ENCODE measurements at places on chromosomes 2 and 18.

DNA sequence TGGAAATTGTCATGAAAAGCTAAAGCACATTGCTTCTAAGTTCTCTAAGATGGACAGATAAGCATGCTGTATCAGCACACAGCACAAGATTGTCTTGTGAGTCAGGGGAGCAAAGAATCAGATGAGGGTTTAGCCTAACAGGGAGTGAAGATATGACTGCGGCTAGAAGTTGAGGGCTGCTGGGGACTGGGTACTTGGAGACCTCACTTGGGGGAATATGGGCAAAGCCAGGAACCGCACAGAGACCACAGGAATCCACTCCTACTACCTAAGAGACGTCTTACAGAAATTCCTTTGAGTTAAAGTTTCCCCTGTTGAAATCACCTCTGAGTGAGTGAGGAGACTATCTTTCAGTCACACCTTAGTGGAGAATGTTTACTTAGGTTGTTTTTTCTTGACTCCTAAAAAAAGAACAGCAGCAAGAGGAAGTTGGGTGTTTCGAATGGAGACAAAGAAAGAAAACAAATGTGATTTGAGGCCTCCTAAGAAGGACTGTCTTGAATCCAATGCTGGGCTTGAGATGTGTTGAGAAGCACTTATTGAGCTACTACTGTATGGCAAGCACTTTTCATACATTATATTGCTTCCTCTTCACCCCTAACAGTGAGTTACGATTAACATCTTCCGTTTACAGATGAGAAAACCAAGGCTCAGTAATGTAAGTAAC is 100.7 kb downstream of the ANKRD44 start:
- DNase-seq = peak; percentile 78

- no peak for DNase-seq
Measured at GRCh38 chr2:115572746-115573145, 1130.3 kb downstream of the DPP10 start.

DNA sequence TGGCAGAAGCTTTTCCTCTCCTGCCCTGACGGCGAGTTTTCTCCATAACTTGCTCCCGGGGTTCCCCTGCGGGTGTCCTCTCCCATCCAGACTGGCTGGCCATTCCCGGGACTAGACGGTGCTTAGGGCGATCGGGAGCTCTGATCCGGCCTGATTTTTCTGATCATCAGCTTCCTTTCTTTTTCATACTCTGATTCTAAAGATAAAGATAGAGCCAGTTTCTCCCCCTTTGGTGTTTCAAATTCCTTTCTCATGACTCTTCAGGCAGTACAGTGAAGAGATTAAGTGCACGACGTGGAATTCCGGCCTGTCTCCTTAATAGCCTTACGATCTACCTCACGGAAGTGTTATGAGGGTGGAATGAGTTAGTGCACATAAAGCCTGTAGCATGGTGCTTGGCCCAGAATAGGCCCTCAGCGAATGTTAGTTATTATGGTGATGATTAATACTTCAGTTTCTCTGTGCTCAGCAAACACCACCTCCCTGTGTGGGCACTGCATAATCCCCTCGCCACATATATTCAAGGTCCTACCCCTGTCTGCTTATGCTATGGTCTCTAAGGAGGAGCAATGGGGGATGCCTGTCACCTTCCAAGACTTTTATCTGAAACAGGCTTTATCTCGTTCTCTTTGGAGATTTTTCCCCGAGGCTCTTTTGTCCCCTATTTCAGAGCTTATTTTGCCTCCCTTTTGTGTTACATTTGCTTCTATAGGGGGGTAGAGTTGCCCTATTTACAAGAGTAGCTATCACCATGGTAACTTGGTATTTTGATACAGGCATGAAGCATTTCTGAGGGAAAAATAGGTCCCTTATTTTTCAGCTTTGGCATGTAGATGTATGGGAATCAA is 254.8 kb downstream of the CDH2 start:
- no peak for DNase-seq

GRCh38 chr2:22894761-22895160 is 490.2 kb upstream of the KLHL29 start:
- DNase-seq = no peak

DNA sequence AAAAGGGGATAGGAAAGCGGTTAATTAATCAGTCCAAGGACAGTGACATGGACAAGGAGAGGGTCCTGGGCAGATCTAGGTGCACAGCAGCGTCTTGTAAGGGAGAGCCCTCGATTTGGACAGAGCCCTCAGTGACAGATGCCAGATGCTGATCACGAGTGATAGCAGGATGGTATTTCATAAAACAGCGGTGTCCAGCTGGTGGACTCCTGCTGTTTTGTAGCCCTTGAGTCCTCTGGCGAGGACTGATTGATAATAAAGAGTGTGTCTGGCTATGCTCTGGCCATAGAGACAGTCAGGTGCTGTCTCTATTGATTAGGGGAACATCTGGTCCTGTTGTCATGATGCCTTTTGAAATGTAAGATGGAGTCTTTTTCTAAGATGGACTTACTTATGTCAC is 180.7 kb downstream of the NCK2 start:
- DNase-seq = no peak

DNA sequence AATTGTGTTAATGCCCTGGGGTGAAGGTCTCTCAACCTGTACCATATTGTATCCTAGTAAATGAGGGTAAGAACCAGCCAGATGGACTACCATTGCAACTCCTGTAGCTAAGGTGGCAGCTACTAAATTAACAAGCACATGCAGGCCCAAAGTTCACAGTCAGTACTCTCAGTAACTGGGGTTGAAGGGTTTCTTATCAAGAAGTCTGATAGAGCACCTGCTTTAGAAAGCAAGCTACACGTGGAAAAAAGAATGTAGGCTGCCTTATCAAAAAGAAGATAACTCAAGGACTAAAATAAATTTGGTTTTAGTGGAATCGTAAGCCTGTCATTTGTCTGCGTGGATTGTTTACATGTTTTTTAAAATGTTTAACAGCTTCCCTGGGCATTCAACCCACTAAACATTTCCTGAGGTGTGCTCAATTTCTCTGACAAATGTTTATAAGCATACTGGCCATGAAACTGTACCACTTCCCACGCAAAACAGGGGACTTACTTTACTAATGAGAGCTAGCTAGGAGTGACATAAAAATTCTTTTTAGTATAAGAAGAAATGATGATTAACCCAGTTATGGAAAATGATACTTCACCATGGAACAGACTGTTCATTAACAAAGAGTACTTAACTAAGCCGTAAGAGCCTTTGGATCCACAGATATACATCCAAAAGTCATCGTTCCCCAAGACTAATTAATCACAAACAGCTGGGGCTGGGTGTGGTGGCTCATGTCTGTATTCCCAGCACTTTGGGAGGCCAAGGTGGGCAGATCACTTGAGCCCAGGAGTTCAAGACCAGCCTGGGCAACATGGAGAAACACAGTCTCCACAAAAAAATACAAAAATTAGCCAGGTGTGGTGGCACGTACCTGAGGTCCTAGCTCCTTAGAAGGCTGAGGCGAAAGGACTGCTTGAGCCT is 36.5 kb downstream of the LPIN2 start:
- DNase-seq = no peak

DNA sequence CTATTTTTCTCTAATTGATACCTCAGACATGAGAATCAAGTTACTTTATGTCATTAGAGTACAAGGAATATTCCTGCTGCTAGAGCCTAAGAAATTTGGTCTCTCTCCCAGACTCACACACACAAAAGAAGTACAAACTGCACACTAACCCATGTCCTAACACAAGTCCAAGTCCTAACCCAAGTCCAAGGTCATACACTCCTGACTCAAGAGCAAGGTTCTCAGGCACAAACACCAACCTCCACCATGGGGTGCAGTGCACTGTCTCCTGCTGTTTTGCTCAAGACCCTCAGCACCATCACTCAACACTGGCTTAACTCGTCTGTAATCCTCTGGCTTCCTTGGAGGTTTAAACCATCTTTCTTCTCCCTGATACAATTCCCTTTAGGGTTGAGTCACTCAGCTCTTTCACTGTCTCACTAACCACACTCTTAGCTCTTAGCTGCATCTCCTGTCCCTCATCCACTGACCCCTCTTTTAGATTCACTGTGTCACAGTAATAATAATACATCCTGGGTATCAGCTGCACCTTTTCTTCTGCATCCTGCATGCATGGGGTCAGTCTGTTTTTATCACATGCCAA is 129.8 kb downstream of the BCL2L11 start:
- DNase-seq = no peak

- DNase-seq = no peak
Measured at GRCh38 chr2:230871361-230872150, 6.8 kb downstream of the ITM2C start.

DNA sequence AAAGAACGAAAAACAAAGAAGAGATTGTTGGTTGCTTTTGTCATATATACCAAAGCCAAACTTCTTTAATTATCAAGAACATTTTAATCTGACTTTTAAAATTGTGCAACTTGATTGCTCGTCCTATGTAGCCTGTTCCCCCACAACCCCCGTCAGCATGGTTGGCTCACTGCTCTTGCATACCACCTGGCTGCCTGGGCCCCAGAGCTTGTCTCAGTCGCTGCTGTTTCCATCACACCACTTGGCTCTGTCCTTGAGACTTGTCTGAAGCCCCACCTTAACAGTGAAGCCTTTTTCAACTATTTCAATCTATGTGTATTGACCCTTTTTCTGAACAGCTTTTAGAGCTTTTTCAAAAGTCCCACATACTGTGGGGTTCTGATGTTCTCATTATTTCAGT is 270.8 kb downstream of the ZNF407 start:
- no peak for DNase-seq

DNA sequence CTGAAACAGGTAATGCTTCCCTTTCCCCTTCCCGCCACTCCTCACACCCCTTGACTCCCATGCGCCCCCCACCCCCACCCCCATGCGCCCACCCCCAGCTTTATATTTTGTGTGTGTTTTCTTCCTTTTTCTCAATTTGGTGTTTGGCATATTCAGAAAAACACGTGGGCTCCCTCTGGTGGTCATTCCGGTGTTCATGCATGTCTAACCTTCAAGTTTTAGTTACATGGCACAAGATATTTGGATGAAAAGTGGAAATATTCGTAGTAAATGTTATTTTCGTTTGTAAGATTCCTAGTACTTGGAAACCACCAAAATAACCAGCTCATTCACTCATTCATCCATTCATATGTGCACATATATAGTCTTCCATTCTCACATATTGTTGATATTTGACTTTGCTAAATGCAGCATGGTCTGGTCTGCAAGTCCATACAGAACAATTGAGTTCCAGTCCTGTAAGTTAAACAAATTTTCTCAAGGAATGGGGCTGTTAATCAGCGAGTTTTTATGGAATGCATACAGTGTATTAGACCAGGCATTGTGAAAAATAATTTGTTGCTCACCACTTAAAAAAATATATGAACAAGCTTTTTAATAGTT is 143.6 kb upstream of the MAP3K20 start:
- DNase-seq = peak; percentile 61

- no peak for DNase-seq
Measured at GRCh38 chr2:65901756-65902155, 469.4 kb upstream of the SPRED2 start.

- DNase-seq = no peak
Measured at GRCh38 chr2:29192526-29192925, 77.3 kb downstream of the CLIP4 start.

GRCh38 chr18:71249791-71250190 is 960.9 kb downstream of the SOCS6 start:
- DNase-seq = no peak

- DNase-seq = no peak
Measured at GRCh38 chr18:41058351-41059125, 896.5 kb upstream of the PIK3C3 start.

Measured in OCI-LY7 (cell line).